NCI-H1436 (cell line): ENCODE measurements at places on chromosomes 7 and 10.

GRCh38 chr10:102633287-102633686 lies 11.0 kb upstream of the TRIM8 start:
- DNase-seq: no peak

- DNase-seq: peak; percentile 7
Observed at GRCh38 chr7:134513169-134513752, 14.1 kb upstream of the AKR1B10 start.

DNA sequence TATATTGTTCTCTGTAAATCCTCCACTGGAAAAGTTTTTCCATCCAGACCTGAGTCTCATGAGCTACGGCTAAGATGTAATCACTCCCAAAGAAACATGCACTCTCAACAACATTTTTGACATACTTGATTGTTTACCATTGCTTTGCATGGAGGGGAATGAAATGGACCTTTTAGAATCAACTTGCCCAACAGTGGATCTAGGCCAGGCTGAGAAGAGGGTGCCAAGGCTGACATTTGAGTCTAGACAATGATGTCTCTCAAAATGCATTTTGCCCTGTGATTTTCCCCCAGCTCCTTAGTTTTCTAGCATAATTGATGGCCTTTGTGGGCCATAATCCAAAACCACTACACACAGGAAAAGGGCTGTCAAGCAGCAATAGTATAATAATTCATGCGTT lies 297.9 kb upstream of the KLF6 start:
- DNase-seq: no peak

- no peak for DNase-seq
Observed at GRCh38 chr10:72561745-72562166, 64.1 kb downstream of the MICU1 start.

- DNase-seq: no peak
Observed at GRCh38 chr10:26738301-26738911, 40.9 kb downstream of the PDSS1 start.

- no peak for DNase-seq
Observed at GRCh38 chr7:17390392-17390791, 91.9 kb downstream of the AHR start.

DNA sequence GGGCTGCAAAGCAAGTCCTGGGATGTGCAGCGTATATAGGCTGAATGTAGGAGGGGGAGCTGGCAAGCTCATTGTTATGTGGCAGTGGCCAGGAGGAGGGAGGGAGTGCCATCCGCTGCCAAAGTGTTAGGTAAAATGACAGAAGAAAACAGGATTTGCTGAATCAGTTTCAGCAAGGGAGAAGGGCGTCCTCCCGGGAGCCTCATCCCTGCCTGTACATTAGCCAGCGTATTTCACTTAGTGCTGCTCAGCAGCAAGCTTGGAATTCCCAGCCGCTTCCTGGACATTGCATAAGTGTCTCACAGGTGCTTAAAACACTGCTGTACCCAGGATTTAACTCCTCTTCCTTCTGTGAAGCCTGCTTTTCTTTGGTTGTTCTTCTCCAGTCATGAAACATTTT lies 2.5 kb downstream of the NIPSNAP2 start:
- no peak for DNase-seq

- no peak for DNase-seq
Observed at GRCh38 chr10:24570658-24571426, 152.8 kb downstream of the ARHGAP21 start.

- no peak for DNase-seq
Observed at GRCh38 chr7:138843632-138844580, 45.9 kb upstream of the ATP6V0A4 start.

- DNase-seq: no peak
Observed at GRCh38 chr7:55031075-55031474, 12.3 kb downstream of the EGFR start.

DNA sequence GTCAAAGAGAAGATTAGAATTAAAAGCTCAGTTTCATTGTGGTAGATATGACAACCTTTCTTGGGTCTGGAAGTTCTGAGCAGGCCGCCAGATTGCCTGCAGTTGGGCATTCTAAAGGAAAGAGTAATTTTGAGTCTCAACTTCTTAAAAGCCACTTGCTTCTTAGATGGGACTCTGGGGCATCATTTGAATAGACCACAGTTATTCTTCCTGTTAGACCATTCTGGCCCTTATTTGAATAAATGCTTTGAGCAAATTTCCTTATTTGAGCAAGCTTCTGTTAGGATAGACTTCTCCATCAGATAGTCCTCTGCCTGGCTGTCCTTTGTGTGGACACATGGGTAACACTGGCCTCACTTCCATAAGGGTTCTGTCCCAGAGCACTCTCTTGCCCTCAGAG lies 40.2 kb downstream of the SND1 start:
- no peak for DNase-seq

GRCh38 chr7:115252461-115252860 lies 330.6 kb downstream of the MDFIC start:
- DNase-seq: no peak

GRCh38 chr10:107031931-107032699 lies 132.4 kb downstream of the SORCS1 start:
- DNase-seq: peak; percentile 6

DNA sequence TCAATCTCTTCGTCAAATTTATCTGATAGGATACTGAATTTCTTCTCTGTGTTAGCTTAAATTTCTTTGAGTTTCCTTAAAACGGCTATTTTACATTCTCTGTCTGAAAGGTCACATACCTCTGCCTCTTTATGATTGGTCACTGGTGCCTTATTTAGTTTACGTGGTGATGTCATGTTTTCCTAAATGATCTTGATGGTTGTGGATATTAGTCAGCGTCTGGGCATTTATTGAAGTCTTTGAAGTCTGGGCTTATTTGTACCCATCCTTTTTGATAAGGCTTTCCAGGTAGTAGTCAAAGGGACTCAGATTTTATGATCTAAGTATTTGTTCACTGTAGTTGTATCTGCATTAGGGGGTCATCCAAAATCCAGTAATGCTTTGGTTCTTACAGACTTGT lies 1407.5 kb upstream of the LRRTM3 start:
- DNase-seq: no peak

DNA sequence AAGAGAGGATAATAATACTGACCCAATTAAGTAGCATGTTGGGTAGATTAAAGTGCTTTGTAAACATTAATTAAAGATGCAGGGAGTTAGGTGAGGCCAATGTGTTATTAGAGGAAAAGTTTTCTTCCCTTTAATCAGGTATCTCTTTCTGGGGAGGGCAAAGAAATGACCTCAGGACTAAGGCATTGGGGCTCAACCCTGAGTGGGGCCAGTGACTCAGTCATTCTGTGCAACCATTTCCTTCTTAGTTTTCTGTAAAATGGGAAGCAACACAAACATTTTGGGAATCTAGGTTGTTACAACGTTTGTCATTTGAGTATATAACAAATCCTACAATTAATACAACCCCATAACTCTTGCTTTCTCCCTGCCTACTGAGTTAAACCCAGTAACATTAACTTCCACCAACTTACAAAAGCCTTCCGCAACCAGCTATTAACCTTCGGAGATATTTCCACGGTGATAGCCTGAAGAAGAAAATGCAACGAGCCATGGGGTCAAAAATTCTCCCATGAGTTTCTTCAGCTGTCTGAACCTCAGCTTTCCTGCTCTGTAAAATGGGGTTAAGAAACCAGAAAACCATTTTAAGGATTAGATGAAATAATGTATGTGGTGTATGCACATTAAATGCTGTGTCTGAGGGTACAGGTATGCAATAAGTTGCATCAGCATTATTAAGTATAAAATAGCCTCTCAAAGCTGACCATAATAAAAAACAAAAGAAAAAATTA lies 965 bp upstream of the PROSER2 start:
- DNase-seq: no peak

- DNase-seq: no peak
Observed at GRCh38 chr10:125124907-125125306, 35.5 kb downstream of the CTBP2 start.
